H1 (cell line): ENCODE measurements at places on chromosomes 5 and 9. TPM values are rescaled to one million over a fixed set of nuclear protein-coding genes. Genes with fewer than 3 reads are reported as not detected.

Gene PTPRD
- 17.2 and 19.8 TPM in 2 replicates for polyA plus RNA-seq

Gene TYRP1
- 0.15 and 0.16 TPM in 2 replicates for polyA plus RNA-seq

Gene NLN
- 40.3 and 46.7 TPM in 2 replicates for polyA plus RNA-seq

Gene IFNE
- 0.08 TPM in 1 of 2 replicates, not detected in the other for polyA plus RNA-seq

Gene FOXD4L4
- polyA plus RNA-seq, result 0.03 TPM in 1 of 2 replicates, not detected in the other

Gene FGF1
- 0.17 and 0.30 TPM in 2 replicates for polyA plus RNA-seq

Gene BASP1
- polyA plus RNA-seq, result 66.2 and 104 TPM in 2 replicates

- no peaks in the 10 kb centered on the region for H3K27me3 ChIP-seq
- no peaks in the 10 kb centered on the region for H3K36me3 ChIP-seq
- DNase-seq, result no peak
Observed at GRCh38 chr5:126000507-126000906, 422.7 kb upstream of the GRAMD2B start.

- H3K36me3 ChIP-seq, result no peaks in the 10 kb centered on the region
- H3K27me3 ChIP-seq, result no peaks in the 10 kb centered on the region
- H3K27ac ChIP-seq, result no peak overlapping the region
- DNase-seq, result no peak
Observed at GRCh38 chr9:22052376-22052945, 43.4 kb upstream of the CDKN2B start.

GRCh38 chr9:135932656-135933055 lies 25.3 kb upstream of the CAMSAP1 start:
- peaks cover 3% of the 10 kb centered on the region; the same call in 1 of the 2 replicates for H3K36me3 ChIP-seq
- H3K4me3 ChIP-seq, result no peak overlapping the region
- H3K27me3 ChIP-seq, result no peaks in the 10 kb centered on the region
- H3K4me1 ChIP-seq, result no peaks in the 10 kb centered on the region
- DNase-seq, result no peak
- no peak overlapping the region for H3K27ac ChIP-seq

GRCh38 chr5:10736354-10736753 lies 24.7 kb downstream of the DAP start:
- H3K27ac ChIP-seq, result no peak overlapping the region
- H3K27me3 ChIP-seq, result no peaks in the 10 kb centered on the region

- H3K4me1 ChIP-seq, result peaks cover 12% of the 10 kb centered on the region
- no peak for DNase-seq
Observed at GRCh38 chr5:18797222-18797621, 1163.0 kb downstream of the TAF11L14 start.

- no peaks in the 10 kb centered on the region for H3K36me3 ChIP-seq
- H3K4me3 ChIP-seq, result no peak overlapping the region
- H3K4me1 ChIP-seq, result no peaks in the 10 kb centered on the region
- no peak overlapping the region for H3K27ac ChIP-seq
- no peaks in the 10 kb centered on the region for H3K27me3 ChIP-seq
Observed at GRCh38 chr5:963673-964531, 44.7 kb upstream of the NKD2 start.

DNA sequence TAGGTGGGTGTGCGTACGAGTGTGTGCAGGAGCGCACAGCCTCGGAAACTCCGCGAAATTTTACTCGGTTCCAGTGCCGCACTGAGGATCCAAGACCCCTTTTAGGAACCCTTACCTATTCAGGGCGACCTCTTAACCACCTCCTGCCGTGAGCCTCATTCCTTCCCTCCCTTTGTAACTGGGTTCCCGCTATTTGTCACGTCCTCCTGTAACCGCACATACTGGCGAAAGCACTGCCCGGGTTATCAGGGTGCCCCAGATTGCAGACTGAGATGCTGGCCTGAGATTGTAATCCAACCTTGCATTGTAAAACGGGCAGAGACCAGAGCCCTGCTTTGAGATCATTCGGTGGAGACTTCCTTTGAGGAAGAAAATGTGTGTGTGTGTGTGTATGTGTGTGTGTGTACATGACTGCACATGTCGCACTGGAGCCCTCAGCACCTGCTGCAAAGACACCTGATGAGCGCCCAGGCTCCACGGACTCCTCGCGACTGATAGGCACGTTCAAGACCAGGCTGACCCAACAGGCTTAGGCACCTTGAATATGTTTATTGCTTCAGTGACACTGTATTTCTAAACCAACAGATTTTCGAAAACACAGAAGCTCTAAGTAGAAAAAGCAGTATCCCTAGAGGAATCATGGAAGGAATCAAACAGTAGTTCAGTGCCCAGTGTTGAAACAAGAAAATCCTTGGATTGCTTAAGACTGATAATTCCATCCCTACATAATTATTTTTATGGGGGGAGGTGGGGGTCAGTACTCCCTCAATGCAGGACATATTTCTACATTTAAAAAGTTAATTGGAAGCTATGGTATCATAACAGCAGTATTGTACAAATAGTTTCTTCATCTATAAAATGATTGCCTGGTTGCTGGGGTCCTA lies 86.5 kb upstream of the TNFAIP8 start:
- peaks cover 1% of the 10 kb centered on the region; the same call in 1 of the 2 replicates for H3K27me3 ChIP-seq
- H3K27ac ChIP-seq, result 0 out of 2 replicates have a peak overlapping the region, but pooled peaks have one; percentile 20
- no peak for DNase-seq

DNA sequence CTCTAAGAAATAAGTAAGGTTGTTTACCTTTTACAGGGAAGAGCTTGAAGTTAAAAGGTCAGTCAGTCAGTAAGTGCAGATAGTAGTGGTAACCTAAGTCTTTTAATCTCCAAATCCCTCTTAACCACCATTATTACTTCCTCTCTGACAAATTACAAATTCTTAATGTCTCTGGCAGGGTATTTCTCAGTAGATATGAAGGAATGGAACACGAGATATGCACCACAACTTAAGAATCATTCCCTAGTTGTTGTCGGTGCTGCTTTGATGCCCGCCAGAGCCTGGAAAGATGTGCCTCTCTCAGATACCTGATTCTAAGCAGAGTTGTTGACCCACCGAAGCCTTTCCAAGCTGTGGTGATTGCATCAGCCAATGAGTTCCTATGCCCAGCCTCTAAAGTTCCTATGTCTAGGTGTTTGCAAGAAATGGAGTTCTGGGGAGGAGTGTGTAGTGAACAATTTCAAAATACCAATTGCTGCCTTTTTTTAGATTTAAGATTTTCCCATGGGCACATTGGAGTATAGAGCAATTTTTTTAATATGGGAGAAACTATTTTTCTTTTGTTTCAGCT lies 78.5 kb downstream of the CD180 start:
- H3K4me3 ChIP-seq, result no peak overlapping the region
- H3K4me1 ChIP-seq, result no peaks in the 10 kb centered on the region
- H3K36me3 ChIP-seq, result no peaks in the 10 kb centered on the region
- no peak for DNase-seq

- no peaks in the 10 kb centered on the region for H3K27me3 ChIP-seq
- no peak overlapping the region for H3K27ac ChIP-seq
- no peaks in the 10 kb centered on the region for H3K4me1 ChIP-seq
- DNase-seq, result no peak
Observed at GRCh38 chr5:32168460-32169033, 5.6 kb downstream of the GOLPH3 start.

GRCh38 chr5:149995385-149996204 lies 4.9 kb downstream of the TIGD6 start:
- H3K4me1 ChIP-seq, result no peaks in the 10 kb centered on the region; the same call in 1 of the 2 replicates
- no peak overlapping the region for H3K4me3 ChIP-seq
- H3K27ac ChIP-seq, result no peak overlapping the region
- H3K27me3 ChIP-seq, result no peaks in the 10 kb centered on the region
- H3K36me3 ChIP-seq, result no peaks in the 10 kb centered on the region

GRCh38 chr9:20568400-20568799 lies 53.9 kb downstream of the MLLT3 start:
- no peaks in the 10 kb centered on the region for H3K4me1 ChIP-seq
- no peaks in the 10 kb centered on the region for H3K36me3 ChIP-seq
- no peak overlapping the region for H3K27ac ChIP-seq
- H3K27me3 ChIP-seq, result no peaks in the 10 kb centered on the region
- H3K4me3 ChIP-seq, result no peak overlapping the region

DNA sequence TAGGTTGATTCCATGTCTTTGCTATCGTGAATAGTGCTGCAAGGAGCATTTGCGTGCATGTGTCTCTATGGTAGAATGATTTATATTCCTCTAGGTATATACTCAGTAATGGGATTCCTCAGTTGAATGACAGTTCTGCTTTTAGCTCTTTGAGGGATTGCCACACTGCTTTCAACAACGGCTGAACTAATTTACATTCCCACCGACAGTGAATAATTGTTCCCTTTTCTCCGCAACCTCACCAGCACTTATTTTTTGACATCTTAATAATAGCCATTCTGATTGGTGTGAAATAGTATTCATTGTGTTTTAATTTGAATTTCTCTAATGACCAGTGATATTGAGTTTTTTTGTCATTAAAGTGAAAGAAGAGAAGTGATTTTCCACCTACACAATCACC lies 18.5 kb downstream of the IFNA5 start:
- H3K4me1 ChIP-seq, result no peaks in the 10 kb centered on the region
- H3K4me3 ChIP-seq, result no peak overlapping the region
- no peaks in the 10 kb centered on the region for H3K27me3 ChIP-seq
- DNase-seq, result no peak
- no peaks in the 10 kb centered on the region for H3K36me3 ChIP-seq

DNA sequence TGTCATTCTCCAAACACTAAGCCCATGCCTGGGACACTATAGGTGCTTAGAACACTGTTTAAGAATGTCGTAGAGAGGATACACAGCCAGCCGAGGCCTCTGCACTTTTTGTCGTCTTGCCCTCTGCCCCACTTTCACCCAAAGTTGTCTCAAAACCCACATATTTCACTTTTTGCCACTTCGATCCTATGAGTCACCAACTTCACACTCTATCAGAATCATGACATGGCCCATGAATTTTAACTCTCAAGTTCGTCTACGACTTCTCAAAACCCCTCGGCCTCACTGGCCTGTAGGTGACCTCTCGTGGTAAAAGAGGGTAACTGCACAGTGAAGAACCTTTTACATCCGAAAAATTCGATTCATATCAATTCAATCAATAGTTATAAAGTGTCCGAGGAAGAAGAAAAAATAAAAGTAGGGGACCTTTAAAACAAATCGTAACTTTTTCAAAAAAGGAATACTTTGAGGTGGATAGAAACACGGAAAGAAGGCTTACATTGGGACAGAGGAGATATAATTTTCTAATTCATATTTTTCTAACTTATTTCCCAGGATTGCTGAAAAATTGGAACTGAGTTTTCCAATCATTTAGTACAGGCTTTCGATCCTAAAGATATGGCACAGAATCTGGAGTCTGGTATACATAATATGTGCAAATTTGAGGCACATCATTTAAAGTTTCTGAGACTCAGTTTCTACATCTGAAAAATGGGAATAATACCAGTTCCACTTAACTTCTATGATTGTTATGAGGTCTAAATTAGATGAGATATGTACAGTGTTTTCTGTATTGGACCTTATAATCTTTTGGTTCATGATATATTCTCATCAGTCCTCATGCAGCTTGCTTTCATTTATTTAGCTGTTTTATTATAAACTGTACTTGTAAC lies 122.6 kb downstream of the APBA1 start:
- H3K27ac ChIP-seq, result no peak overlapping the region
- no peak for DNase-seq
- no peaks in the 10 kb centered on the region for H3K36me3 ChIP-seq
- no peak overlapping the region for H3K4me3 ChIP-seq
- no peaks in the 10 kb centered on the region for H3K27me3 ChIP-seq

- no peak for DNase-seq
- no peak overlapping the region for H3K27ac ChIP-seq
- no peaks in the 10 kb centered on the region for H3K4me1 ChIP-seq
- H3K27me3 ChIP-seq, result no peaks in the 10 kb centered on the region
Observed at GRCh38 chr5:60457233-60457632, 242.7 kb downstream of the DEPDC1B start.

DNA sequence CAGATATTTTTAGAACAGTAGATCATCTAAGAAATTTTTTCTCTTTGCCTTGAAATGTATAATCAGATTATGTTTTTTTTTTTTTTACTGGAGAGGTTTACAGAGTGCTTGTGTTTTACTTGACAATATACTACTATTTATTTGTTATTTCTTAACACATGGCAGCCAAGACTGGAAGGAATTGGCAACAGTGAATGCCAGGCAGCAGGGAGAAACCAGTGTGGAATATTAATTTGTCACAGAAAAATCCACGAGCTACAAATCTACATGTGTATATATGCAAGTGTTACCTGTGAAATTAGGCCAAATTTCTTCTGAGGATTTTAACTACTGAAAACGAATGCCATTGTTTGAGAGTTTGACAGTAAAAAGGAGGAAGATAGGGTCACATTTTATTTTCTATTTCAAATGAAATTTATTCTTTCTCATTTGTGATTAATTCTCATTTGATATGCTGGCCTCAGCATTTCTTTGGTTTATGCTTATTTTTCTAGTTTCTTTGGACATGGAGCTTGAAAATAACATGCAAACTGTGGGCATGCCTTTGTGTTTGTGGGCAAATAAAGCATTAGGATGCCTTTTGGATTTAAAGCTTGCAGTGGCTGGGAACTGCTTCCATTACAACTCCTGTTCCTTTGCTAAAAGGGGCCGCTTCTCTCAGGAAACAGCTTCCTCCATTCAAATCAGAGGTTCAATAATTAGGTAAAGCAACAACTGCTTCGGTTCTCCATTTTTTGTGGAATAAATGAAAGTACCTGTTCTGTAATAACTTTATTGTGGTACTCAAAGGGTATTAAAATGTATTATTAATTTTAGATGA lies 39.0 kb upstream of the ZFYVE16 start:
- H3K27me3 ChIP-seq, result no peaks in the 10 kb centered on the region
- no peak overlapping the region for H3K27ac ChIP-seq
- no peak for DNase-seq
- H3K4me1 ChIP-seq, result no peaks in the 10 kb centered on the region
- H3K36me3 ChIP-seq, result no peaks in the 10 kb centered on the region

DNA sequence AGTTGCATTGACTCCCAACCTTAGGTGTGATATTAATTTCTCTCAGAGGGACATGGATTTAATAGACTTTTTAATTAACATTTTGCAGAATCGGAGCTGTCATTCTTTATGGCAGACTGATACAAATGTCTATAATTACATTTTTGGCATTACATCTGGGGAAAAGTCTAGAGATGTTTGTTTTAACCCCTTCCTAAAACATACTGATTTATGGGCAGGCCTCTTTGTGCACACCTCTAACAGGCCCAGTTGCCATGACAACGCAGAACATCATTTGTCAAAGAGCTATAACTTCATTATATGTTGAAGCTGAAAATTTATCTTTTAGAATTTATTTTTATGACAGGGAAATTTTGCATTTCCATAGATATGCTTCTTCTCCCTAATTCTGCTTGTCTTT lies 158.5 kb downstream of the NTRK2 start:
- no peak overlapping the region for H3K4me3 ChIP-seq
- H3K27ac ChIP-seq, result no peak overlapping the region
- no peaks in the 10 kb centered on the region for H3K27me3 ChIP-seq

DNA sequence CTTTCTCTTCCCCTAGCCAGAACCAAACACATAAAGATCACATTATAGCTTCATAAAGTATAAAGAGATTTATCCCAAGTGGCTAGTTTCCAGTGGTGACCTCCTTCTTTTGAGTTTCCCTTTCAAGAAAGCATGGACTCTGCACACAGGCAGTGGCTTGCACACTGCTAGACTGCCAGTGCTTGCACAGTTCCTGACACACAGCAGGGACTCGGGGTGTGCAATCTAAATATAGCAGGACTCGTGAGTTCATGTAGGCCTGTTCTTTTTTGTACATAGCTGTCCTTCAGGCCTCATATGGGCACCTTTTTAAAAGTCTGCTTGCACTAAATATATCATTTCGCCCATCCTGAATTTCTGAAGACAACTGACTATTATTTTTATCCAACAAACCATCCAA lies 308.6 kb downstream of the FBXL7 start:
- H3K4me3 ChIP-seq, result no peak overlapping the region
- no peaks in the 10 kb centered on the region for H3K4me1 ChIP-seq
- H3K27ac ChIP-seq, result no peak overlapping the region
- DNase-seq, result no peak

GRCh38 chr5:110159202-110159601 lies 469.5 kb downstream of the MAN2A1 start:
- no peaks in the 10 kb centered on the region for H3K4me1 ChIP-seq
- DNase-seq, result no peak
- no peak overlapping the region for H3K4me3 ChIP-seq
- no peaks in the 10 kb centered on the region for H3K27me3 ChIP-seq
- no peak overlapping the region for H3K27ac ChIP-seq
- H3K36me3 ChIP-seq, result no peaks in the 10 kb centered on the region
